ENCODE measurements at places on chromosomes 3 and 15.

DNA sequence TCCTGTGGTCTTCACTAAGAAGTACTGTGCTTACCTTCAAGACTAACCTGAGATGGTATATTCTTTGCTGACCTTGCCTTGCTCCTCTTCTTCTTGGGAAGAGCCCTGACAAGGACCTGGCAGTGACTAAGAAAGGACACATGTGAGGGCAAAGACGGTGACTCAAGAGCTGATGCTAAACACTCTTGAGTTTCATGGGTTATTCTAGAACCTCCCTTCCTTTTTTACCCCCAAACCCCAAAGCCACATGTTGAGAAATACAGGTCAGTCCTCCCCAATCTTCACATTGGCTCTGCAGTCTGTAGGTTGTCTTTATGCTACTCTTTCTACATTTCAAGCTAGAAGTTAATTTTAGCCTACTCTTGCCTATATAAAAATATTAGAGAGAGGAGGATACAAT is 200.6 kb downstream of the SEMA6D start:
- DNase-seq = no peak

DNA sequence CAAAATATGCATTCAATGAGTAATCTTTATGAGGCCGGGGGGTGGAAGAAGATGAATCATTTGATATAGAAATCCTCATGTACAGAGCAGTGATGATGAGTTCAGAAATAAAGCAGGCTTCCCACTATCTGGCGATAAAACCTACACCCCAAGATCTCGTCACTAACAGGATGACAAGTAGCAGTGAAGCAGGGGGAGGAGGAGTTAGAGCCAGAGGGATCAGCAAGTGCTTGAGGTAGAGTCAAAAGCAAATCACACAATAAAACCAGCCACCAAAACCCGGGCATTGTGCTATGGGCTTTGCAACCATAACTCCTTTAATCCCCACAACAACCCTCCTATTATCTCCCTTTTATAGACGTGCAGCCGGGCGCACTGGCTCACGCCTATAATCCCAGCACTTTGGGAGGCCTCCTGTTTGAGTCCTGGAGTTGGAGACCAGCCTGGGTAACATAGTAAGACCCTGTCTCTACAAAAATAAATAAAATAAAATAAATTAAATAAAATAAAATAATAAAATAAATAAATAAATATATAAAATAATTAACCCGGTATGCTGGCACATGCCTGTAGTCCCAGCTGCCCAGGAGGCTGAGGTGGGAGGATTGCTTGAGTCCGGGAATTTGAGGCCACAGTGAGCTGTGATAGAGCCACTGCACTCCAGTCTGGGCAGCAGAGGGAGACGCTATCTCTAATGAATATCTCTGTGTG is 53.0 kb downstream of the STARD5 start:
- DNase-seq = peak; percentile 25

DNA sequence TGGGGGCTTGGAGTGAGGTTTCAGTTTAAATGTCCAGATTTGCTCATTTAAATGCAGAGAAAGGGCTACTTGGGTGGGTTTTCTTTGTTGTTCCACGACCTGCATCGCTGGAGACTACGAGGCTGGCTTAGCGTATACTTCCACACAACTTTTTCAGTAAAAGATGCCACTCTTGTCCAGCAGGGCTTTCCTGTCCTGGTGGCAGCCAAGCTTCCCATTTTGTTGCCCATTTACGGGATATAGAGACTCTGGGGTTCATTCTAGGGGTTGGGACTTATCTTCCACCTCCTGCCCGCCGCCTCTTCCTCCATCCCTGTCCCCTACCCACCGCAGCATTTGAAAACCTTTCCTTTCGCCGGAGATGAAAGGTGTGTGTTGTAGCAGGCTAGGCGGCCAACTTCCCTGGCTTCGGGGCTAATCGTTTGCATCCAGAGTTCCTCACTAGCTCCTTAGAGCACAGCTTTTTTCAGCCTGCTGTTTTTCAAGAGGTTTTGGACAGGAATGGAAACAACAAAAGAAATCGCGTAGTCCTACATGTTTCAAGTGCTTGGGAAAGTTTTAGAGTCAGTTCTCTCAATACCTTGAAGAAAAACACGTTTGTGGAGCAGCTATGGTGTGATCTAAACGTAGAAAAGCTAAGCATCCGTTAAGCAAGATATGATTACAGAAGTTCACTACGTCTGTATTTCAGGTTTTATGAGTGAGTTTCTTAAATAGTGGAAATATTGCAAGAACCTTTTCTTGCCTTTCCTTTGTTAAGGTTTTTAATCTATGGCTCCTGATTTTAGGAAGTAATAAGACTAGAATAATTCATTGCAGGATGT is 843 bp downstream of the CHRNA5 start:
- DNase-seq = no peak

DNA sequence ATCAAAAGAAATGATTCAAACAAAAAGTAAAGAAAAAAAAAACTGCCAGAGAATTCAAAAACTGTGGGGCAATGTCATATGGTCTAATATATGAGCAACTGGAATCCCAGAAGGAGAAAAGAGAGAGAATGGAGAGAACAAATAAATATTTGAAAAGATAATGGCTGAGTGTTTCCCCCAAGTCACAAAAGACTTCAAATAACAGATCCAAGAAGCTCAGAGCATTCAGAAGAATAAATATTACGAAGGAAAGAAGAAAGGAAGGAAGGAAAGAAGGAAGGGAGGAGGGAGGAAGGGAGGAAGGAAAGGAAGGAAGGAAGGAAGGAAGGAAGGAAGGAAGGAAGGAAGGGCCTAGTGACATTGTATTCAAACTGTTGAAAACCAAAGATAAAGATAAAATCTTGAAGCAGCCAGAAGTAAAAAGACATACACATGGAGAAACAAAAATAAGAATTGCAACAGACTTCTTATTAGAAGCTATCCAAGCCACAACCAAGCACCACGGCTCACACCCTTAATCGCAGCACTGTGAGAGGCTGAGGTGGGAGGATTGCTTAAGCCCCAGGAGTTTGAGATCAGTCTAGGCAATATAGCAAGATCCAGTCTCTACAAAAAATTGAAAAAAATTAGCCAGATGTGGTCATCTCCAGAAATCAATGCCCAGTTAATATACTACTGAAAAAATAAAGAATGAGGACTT is 118.9 kb upstream of the IGSF10 start:
- no peak for DNase-seq

- DNase-seq = peak; percentile 90
Observed at GRCh38 chr15:39624806-39625205, 43.9 kb downstream of the THBS1 start.

- DNase-seq = no peak
Observed at GRCh38 chr15:81032818-81033217, 32.1 kb downstream of the TLNRD1 start.

- no peak for DNase-seq
Observed at GRCh38 chr15:62644889-62645742, 397.4 kb upstream of the TPM1 start.

- no peak for DNase-seq
Observed at GRCh38 chr3:57770009-57770827, 14.1 kb downstream of the SLMAP start.

DNA sequence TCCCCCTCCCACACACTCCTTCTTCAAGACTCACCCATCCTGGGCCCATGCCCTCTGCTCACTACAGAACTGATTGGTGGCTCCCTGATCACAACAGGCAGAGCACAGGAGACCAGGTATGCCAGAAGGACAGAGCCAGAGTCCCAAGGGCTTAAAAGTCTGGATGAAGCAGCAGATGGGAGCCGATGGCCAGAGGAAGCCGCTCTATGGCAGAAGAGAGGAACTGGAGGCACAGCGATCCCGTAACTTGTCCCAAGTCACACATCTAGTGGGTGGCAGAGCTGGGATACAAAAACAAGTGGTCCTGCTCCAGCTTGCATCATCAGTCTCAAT is 20.7 kb downstream of the ITGA11 start:
- DNase-seq = no peak

- no peak for DNase-seq
Observed at GRCh38 chr3:128936341-128936740, 56.9 kb downstream of the ACAD9 start.
